ACHN (cell line): ENCODE measurements at places on chromosomes 16 and 17.

DNA sequence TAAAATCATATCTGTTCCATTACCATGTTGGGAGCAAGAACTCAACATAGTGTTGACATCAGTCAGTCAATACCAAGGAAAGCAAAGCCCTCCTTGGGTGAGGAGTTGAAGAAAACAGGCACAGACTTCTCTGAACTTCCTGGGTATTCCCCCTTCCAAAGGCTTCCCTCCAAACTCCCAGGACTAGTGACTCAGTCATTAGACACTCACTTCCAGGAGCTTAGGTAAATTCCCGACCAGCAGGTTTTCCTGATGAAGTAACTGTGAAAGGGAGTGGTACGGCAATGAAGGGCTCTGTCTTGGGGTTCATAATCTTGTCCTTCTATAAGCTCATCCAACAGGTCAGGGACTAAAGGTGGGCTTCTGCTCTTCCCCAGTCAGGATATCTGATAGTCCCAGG is 293.8 kb upstream of the AXIN2 start:
- peak; percentile 68 for DNase-seq

DNA sequence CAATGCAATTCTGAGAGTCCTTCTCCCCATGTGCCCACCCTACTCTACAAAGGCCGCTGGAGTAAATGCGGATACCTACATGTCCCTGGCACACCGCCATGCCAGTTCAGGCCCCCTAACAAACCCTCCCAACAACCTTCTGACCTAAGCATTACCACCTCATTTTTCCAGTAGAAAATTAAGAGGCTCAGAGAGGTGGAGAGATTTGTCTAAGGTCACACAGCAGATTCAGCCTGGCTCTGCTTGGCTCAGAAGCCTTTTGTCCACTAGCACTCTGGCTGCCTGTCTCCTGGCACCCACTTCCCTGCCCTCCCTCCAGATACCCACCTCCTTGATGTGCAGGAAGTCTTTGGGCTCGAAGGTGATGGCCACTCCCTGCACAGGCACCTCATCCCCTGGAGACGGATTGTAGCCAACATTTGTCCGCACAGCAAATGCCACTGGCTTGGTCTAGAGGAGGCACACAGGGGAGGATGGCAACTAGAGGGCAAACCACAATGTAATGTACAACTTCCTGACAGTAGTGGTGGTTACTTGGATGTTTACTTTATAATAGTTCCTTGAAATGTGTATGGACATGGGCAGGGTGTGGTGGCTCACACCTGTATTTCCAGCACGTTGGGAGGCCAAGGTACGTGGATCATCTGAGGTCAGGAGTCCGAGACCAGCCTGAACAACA is 10.2 kb downstream of the CACNB1 start:
- DNase-seq, result no peak

DNA sequence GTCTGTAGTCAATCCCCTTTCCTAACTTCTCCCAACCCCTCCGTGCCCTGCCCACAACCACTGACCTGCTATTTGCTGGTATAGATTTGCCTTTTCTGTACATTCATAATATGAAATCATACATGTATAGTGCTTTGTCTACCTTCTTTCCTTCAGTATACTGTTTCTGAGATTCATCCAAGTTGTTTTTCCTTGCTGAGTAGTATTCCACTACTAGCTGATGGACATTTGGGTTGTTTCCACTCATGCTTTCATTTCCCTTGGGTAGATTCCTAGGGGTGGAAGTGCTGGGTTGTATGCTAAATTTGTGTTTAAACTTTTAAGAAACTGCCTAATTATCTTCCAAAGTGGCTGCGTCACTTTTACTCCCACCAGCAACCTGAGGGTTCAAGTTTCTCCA is 27.7 kb downstream of the CSNK2A2 start:
- DNase-seq, result no peak

DNA sequence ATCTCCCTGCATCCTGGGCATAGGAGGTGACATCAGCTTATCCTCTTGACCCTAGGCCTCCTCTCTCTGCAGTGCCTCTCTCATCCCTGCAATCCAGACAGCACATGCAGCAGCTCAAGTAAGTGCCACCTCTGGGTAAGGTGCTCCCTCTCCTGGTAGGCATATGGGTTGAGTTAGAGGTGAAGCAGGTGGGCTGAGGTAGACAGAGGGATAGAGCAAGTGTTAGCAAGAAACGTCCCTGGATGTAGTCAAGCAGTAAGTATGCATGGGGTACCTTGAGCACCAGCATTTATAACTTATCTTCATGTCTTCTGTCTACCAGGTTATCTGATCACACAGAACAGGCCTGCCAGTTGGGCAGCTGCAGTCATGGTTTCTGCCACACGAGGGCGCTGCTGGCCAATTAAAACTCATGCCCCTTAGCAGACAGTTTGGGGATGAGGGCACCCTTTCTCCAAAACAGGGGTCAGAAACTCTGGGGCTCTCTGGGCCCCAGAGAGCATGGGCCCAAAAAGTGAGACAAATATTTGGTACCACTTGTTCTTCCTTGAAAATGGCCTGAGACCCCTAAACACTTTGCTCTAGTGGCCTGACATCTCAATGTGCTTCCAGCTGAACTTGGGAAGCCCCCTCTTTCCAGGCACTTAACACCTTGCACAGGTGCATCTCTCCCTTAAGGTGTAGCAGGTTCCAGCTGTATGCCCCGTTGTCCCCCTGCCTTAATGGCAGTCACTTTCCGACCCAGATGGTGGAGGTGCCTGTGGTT is 59.8 kb downstream of the NEUROD2 start:
- peak; percentile 50 for DNase-seq

GRCh38 chr17:41354536-41354935 is 3.9 kb upstream of the KRT33A start:
- no peak for DNase-seq

GRCh38 chr16:82603784-82604411 is 22.9 kb upstream of the CDH13 start:
- peak; percentile 71 for DNase-seq

DNA sequence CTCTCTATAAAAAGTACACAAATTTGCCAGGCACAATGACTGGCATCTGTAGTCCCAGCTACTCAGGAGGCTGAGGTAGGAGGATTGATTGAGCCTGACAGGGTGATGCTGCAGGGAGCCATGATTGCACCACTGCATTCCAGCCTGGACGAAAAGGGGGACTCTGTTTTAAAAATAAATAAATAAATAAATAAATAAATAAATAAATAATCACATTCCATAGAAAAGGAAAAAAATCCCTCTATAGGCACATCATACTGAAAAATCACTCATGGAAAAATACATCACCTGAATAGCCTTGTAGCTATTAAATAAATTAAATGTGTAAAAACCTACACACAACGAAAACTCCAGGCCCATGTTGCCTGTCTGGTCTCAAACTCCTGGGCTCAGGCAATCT is 56.4 kb downstream of the CPPED1 start:
- no peak for DNase-seq

DNA sequence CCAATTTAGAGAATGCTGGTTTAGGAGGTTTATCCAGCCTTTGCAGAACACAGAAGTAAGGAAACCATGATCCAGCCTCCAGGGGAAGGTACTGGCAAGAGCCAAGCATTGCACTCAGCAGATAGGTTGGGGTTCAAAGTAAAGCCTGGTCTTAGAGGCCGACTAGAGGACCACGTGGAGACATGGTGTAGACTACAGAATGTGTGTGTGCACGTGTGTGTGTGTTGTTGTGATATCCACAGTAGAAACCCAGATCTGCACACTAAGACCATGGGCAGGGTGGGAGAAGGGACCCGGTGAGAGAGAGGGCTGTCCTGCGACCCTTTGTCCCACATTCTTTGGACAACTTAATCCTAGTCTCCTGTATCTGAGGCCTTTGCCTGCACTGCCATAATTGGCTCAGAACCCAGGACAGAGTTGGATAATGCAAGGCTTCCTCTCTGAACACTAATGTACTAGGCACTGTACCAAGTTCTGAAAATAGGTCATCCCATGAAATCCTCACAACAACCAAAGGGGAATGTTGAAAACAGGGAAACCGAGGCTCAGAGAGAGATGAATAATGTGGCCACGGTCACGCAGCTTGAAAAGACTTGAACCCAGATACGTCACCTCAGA is 325.1 kb upstream of the HSBP1 start:
- no peak for DNase-seq

- DNase-seq, result no peak
These were observed 211.7 kb upstream of the GSE1 start for GRCh38 chr16:85401370-85401916.

GRCh38 chr16:87757841-87758426 is 7.9 kb downstream of the KLHDC4 start:
- no peak for DNase-seq

- DNase-seq, result peak; percentile 66
These were observed 134.8 kb downstream of the HS3ST2 start for GRCh38 chr16:22948603-22949368.

DNA sequence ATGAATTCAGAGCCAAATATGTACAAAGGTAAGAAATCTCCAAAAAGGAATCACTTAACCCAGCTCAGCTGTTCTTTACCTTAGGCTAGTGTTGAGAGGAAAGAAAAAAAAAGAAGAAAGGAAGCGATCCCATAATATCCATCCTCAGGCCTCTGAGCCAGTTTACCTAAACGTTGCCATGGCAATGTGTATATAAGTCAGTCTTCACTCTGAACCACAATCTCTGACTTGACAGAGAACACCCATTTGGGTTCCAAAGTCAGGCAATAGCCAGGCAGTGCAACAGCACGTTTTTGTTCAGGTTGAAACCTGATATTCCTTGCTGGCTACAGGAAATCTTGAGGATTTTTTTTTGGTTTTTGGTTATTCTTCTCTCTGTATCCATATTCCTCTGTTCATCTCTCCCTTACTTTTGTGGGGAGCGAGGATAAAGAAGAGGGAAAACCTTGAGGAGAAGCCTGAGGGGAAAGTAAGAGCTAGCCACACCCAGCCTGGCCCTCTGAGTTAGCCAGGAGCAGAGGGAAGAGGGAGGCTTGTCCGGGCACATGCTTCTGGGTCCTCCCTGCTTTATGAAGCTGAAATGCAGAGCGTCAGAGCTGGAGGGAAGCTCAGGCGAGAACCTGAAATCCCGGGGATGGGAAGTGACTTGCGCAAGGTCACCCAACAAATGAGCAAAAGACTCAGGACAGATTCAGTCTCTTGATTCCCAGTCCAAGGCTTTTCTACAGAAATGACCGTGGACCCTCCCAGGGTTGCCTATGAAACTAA is 152.7 kb downstream of the SOX9 start:
- DNase-seq, result no peak

GRCh38 chr17:74012465-74012864 is 191.0 kb upstream of the RPL38 start:
- no peak for DNase-seq

GRCh38 chr16:4826526-4826925 is 20.6 kb downstream of the GLYR1 start:
- no peak for DNase-seq

DNA sequence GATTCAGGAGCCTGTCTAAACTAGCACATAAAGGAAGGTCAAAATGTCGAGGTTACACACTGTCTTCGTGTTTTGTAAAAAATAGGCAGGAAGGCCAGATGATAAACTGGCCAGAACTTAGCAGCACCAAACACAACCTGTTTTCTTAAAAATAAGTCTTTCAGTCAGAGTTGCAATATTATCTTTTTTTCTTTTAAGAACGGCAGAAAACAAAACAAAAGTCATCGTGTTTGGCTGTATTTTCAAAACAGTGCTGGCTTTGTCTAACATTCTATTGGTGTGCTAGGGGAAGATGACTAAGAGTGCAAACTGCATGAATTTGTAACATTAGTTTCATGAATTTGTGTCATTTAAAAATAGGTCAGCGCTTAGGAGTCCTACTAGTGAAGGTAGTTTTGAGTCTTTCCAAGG is 5.3 kb downstream of the MAF start:
- DNase-seq, result no peak

GRCh38 chr16:52416888-52417287 is 130.1 kb downstream of the TOX3 start:
- DNase-seq, result no peak

GRCh38 chr17:48759288-48759687 is 30.7 kb upstream of the HOXB13 start:
- no peak for DNase-seq

GRCh38 chr16:49704586-49705155 is 151.2 kb downstream of the ZNF423 start:
- DNase-seq, result peak; percentile 10

DNA sequence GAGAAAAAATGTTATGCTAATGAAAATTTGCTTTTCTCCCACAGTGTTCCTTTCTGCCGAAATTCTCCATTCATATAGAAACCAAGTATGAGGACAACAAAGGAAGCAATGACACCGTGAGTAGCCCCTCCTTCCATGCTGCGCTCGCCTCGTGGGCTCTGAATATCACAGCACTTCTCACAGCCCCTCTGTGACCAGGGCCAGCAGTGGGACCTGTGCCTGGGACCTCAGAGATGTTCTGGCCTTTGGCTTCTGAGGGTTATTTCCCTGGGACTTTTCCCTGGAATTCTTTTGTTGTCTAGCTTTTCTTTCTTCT is 139.6 kb upstream of the NOL11 start:
- no peak for DNase-seq

DNA sequence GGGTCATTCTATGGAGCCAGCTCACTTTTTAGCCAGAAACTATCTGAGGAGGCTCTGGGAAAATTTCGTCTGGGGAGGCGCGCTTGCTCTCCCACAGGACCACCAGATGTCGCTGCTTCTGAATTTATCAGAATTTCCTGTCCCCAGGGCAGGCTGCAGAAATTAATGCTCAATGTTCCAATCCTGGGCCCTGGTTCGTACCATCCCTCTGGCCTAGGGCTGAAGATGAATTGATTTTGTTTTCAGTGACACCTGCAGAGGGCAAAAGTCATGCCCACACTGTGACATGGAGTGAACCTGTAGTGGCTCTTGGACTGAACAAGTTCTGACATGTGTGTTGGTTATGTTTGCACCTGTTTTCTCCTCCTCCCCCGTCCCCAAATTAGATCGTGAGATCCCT is 482.6 kb downstream of the NPIPA7 start:
- DNase-seq, result peak; percentile 41

DNA sequence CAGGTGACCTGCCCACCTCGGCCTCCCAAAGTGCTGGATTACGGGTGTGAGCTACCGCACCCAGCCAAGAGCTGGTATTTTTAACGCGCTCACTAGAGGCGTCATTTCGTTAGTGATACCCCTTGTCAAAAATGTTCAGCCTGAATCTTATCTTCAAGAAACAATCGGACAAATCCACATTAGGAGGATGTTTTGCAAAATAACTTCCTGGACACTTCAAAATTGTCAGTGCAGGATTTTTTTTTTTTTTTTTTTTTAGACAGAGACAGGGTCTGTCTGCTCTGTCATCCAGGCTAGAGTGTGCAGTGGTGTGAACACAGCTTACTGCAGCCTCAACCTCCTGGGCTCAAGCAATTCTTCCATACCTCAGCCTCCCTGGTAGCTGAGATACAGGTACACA is 63.0 kb downstream of the RMI2 start:
- no peak for DNase-seq

GRCh38 chr17:35486920-35487732 is 38.6 kb upstream of the SLFN13 start:
- DNase-seq, result peak; percentile 32
